ENCODE measurements at places on chromosomes 2 and 18.

GRCh38 chr2:177295484-177295883, 31.0 kb upstream of the NFE2L2 start:
- no peak for DNase-seq

GRCh38 chr2:219497495-219498279, 1.0 kb upstream of the GMPPA start:
- no peak for DNase-seq

DNA sequence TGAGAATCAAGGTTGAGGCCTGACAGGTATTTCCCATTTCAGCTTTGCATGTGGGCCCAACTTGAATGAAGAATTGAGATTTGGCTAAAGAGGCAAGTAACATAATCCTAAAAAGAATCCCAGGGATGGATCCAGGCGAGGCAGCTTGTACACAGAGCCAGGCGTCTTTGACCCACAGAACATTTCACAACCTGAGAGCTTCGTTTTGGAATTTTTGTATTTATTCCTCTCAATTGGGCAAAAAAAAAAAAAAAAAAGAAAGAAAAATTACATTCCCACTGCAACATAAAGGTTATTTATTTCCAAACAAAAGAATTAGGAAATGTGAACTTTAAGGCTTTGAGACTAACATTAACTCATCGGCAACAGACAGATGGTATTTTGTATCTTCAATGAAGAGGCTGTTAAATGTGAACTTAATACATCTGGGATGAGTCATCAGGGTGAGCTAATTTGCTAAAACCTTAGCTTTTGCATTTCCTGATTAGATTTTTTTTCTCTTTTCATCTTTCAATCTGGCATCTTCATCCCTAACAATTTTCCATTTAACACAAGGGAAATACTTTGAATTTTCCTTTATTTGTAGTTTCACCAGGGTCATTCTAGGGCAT, 478.5 kb upstream of the TNP1 start:
- DNase-seq: no peak

DNA sequence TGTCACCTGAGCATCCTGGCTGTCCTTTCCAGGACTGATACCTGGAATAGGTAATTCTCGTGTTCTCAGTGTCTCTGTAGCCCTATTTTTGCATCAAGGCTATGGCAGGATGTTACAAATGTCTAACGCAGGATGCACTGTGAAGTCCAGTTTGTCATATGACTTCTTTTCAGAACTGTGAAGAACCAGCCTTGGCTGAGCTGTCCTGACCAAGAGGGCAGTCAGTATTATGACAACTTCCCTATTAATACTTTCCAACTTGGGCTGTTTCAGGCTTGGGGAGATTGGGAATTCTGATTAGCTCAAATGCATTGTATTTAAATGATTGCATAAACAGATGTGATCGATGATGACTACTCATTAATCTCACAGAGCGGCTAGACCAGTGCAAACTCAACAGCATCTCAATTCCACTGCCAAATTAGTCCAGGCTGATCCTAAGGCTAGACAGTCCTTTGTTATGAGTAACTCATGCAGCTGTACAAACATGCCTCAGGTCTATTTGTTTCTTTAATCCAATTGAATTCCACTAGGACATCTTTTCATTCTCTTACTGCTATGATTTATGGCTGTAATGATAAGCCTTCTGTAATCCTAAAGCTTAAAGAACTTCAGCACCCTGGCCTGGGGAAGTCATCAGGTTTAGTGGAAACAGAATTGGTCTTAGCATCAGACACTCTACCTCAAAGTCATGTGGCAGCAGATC, 331.6 kb downstream of the KCNS3 start:
- DNase-seq: no peak

GRCh38 chr2:216429428-216429827, 17.1 kb downstream of the SMARCAL1 start:
- DNase-seq: no peak

- no peak for DNase-seq
Observed at GRCh38 chr2:25620077-25620476, 53.3 kb downstream of the DTNB start.

All from activated T-helper 9 cell treated with anti-CD3 and anti-CD28 coated beads, Interleukin-2, amount 50 U/mL, for 16 hours (primary cell).